CD4-positive, alpha-beta T cell treated with Interleukin-4 for 4 hours (primary cell): ENCODE measurements at places on chromosomes 6 and 20.
A peak's percentile ranks its signal among the peaks of the same experiment; 100 is the strongest.

DNA sequence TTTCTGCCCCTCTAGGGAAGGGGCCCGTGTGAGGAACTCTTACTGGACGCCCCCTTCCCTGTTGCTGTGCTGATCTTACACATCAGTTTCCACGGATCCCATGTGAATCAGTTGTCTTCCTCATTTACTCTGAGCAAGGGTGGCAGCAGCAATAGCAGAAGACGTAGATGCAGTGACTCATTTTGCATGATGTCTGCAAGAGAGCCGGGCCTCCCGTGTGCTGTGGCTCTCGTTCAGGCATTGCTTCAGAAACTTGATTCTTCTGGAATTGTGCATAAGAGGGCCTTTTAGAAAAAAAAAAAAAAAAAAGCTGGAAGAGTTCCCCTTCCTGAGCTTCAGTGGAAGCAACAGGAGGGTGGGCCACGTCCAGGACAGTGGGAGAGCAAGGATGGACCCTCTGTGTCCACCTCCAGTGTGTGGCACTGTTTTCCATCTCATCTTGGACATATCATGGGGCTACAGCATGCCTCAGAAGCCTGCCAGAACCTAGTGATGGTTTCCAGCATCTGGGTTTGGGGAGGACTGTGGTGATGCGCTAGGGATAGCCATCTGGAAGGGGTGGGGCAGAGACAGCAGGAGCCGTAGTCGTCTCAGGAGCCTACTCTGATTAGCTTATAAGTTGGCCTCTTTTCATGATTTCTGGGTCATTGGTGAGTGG lies 62.1 kb downstream of the FOXO3 start:
- no peak for DNase-seq

- DNase-seq = no peak
Observed at GRCh38 chr6:65191471-65191870, 515.6 kb downstream of the EYS start.

- no peak for DNase-seq
Observed at GRCh38 chr6:108350528-108350927, 55.7 kb downstream of the AFG1L start.

DNA sequence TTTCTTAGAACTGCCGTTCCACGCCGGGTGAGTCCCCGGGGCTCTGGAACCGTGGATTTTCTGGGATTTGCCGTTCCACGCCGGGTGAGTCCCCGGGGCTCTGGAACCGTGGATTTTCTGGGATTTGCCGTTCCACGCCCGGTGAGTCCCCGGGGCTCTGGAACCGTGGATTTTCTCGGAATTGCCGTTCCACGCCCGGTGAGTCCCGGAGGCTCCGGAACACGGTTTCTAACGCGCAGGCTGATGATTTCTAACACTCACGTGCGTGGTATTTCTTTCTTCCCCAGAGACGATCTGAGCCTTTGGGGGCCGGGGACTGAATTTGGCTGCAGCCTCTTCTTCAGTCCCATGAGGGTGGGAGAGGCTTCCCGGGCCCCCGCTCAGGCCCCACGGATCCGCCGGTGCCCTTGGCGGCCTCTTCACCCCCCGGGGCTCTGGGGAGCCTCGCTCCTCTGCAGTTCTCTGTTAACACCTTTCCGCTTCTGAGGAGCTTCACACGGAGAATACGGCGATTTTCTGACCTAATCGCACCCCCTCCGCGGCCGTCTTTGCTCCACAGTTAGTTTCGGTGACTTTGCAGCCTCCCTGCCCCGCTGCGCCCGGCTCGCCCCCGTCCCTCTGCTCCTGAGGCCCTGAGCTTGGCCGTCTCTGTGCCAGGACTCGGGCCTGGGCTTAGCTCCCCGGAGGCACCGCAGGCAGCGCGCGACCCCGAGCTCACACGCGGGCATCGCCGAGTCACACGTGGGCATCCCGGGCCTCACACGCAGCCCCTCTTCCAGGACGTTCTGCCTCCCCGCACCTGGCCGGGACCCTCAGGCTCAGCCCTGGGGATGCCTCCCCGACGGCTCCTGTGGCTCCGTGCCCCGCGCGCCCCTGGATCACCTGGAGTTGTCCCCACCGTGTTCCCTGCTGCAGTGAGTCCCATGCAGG lies 7.2 kb upstream of the KIF25 start:
- DNase-seq = no peak

DNA sequence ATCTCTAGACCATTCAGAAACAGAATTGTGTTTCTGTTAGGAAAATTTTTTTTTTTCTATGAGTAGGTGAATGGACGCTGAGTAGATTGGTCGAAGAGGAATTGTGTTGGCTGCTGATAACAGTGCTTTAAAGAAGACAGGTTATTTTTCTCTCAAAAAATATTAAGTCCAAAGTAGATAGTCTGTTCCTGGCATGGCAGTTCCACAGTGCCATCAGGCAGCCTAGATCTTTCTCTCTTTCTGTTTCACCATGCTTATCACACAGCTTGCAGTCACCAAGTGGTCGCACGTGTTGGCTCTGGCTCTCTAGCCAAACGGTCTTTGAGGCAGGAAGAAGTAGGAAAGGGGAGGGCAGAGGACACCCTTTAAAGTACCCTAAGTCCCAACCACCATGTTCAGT lies 22.4 kb upstream of the SERINC3 start:
- no peak for DNase-seq

- peak; percentile 42 for DNase-seq
Observed at GRCh38 chr6:340991-341827, 48.9 kb downstream of the DUSP22 start.

GRCh38 chr6:26342106-26343004 lies 22.6 kb upstream of the BTN3A2 start:
- no peak for DNase-seq
